ENCODE measurements at places on chromosomes 12 and 14.

- no peak for DNase-seq
Observed at GRCh38 chr12:42481368-42481767, 108.2 kb downstream of the PRICKLE1 start.

- DNase-seq: no peak
Observed at GRCh38 chr14:101353422-101353821, 207.9 kb upstream of the DIO3 start.

DNA sequence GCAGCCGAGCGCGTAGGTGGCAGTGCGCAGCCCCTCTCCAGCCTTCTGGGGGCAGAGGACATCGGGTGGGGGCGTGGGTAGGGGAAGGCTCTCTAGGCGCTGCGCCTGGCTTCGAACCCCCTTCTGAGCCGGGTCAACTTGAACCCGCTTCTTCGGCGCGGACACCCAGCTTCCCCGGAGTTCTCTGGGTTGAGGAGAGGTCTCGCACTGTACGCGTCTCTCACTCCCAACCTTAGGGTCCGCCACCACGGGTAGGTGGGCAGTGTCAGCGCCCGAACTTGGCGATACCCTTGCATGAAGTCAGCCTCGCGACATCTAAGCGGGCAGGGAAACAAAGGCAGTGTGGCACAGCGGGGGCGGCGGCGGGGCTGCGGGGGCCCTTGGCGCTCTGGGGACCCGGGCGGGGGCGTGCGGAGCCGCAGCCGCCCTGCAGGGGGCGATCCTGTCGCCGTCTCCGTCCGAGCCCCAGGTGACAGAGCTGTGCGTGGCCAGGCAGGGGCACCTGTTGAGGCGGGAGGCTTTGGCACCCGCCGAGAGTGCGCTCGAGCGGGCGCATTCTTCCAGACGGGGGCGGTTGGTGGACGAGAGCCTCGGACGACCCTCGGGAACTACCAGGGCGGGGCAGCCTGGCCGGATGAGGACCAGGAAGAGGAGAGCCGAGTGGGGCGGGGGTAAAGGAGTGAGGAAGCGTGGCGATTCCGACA lies 1.1 kb downstream of the GALNT16 start:
- no peak for DNase-seq

DNA sequence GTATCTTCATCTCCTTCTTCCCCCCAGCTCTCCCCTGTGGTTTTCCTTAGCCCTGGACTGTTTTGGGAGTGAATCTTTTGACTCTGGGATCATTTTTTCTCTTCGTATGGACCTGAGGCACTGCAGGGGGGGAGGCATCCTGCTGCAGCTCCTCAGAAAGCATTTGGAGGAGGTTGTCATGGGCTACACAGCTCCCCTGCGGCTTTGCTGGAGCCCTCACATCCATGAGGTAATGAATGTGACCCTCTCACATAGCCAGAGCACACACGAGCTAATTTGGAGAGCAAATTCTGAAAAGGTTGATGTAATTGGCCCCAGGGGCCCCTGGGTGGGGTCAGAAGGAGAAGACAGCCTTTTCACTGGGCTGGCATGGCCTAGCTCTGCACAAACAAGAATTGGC lies 110.9 kb downstream of the PAH start:
- no peak for DNase-seq

GRCh38 chr12:104359216-104359615 lies 55.7 kb downstream of the EID3 start:
- DNase-seq: no peak

DNA sequence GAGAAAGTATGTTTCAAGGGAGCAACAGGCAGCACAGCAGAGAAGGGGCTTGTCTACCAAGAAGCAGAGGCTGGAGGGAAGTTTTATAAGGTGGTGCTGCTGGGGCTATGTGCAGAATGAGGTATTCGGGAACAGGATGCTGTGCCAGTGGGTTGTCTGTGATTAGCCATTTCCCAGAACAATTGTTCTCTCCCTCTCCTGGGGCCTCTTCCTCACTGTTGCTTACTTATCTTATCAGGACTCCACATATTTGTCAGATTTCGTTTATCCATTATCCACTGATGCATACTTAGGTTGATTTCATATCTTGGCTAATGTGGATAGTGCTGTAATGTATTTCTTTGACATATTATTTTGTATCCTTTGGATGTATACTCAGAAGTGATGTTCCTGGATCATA lies 195.1 kb upstream of the RTL1 start:
- DNase-seq: peak; percentile 68

DNA sequence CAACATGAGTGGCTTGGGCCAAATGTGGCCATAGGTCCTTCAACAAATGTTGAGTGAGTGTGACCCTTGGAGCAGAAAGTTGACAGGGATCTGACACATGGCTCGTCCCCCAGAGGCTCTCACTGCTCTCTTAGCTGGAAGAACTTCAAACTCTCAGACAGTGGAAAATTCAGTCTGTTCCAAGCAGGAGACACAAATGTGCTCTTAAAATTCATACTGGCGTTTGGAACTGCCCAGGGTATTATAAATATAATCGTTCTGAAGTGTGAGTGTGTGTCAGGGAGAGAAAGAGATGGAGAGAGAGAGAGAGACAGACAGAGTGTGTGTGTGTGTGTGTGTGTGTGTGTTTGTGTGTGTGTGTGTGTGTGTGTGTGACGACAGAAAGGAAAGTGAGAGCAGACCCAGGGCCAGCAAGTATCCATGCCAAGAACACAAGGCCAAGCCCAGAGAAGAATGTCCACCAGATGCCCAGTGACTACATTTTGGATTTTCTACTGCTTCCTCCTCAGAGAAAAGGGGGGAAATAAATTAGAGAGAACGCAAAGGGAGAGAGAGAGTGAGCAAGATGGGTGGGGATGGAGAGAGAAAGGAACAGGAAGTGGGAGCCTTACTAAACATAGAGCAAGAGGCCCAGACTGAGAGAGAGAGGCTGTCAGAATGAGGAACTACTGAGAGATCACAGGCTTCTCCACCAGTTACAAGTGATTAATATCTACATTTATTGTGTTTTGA lies 193.6 kb upstream of the NUDT4 start:
- DNase-seq: no peak

GRCh38 chr12:14959463-14959862 lies 1.9 kb downstream of the ARHGDIB start:
- no peak for DNase-seq

- DNase-seq: no peak
Observed at GRCh38 chr12:32261638-32262037, 137.7 kb upstream of the FGD4 start.

DNA sequence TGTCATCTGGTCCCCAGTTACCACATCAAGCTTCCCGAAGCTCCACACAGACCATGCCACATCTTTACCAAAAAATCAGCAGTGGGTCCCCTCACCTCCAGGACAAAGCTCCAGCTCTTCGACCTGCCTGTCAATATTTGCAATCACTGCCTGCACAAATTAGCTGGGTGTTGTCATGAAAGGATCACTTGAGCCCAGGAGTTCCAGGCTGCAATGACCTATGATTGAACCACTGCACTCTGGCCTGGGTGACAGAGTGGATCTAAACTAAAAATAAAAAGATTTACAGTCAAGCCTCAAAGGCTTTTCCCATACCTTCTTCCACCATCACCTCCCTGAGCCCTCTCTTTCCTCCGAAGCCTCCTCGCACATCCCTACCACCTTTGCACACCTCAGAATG lies 7.2 kb downstream of the CD4 start:
- no peak for DNase-seq

DNA sequence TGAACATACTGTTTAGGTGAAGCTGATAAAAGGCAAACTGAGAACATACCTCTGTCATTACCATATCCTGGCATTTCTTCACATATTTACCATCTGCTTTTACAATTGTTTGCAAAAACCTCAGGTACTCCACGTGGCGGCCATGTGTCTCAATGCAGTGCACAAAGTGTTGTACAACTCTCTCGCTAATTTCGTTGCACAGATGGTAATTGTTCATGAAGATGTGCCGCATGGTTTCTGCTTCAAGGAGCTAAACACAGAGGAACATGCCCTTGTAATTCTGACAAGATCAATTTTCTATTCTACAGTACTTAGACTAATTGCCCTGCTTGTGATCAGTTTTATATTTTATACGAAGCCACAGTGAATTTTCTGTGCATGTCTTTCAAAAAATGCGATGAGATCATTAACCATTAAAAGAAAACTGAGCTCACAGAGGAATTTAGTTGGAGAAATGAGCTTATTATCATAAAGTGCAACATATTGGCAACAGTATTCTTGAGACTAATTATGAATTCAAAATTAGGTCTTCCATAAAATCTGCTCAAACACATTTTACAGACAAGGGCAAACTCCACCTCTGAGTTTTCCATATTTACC lies 233.8 kb downstream of the ITPR2 start:
- DNase-seq: no peak

DNA sequence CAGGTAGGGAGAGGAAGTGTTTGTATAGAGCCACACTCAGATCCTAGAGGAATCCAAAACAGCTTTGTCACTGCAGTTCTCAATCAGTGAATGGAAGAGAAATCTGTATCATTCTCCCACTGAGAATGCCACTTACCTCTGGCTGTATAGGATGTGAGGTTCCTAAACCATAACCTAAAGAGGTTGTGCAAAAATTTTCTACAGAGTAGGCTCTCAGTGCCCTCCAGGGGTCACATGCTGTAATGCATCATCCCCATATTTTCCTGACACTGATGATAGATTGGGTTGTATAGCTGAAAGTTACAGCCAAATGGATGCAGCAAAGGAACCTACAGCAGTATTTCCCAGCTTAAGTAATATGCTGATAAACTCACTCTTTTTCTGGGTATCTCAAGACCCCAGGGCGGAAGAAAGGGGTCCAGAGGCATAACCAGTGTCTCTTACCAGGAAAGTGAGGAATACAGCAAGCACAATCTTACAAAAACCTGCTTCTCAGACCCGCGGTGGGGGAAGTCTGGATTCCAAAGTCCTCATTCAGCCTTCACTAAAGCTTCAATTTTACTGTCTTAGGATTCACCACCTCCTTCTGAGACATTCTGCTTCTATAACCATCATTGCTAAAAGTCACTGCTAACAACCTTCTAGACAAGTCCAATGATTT lies 3.8 kb downstream of the BCDIN3D start:
- peak; percentile 37 for DNase-seq

- no peak for DNase-seq
Observed at GRCh38 chr12:32949815-32950214, 53.2 kb upstream of the PKP2 start.

DNA sequence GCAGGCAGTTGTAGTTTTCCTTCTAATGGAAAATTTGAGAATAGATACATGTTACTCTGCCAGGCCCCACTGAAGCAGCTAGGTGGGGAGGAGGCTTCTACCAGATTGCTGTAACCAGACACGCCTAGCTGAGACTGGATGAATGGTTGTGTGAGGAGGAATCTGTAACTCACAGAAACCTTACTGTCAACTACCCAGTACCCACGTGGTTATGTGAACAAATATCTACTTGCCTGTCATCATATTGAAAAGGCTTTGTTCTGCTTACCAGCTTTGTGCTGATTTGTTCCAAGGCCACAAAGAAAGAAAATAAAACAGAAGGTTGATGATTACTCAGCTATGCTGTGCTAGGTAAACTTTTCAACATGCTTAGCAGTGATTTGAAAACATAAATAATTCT lies 167.2 kb downstream of the CAPZA3 start:
- DNase-seq: no peak

DNA sequence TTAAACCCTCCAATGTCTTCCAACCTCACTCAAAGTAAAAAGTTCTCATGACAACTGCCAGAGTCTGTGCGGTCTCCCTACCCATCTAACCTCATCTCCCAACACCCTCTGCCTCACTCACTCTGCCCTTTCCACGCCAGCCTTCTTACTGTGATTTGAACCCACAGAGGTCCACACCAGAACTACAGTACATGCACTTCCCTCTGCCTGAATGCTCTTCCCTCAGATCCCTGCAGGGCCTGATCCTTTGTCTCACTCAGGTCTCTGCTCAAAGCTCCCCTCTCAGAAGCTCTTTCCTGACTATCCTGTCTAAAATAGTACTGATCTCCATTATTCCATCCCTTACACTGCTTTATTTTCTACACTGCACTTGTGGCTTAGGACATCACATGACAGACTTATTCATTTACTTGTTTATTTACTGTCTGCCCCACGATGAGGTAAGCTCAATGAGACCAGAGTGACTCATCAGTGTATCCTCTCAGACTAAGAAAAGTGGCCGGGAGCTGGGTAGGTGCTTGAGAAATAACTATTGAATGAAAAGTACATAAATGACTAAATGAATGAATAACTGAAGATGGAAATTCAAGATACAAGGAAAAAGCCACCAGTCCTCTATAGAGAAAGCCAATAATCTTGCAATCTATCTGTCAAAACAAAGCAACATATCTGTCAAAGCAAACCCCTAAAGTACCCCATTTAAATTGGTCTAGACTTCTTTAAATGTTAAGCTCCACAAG lies 17.1 kb downstream of the POMT2 start:
- DNase-seq: peak; percentile 76

- DNase-seq: no peak
Observed at GRCh38 chr12:25394025-25394424, 143.3 kb upstream of the KRAS start.

- DNase-seq: no peak
Observed at GRCh38 chr14:101628975-101629374, 67.7 kb downstream of the DIO3 start.

Data from NCI-H226 (cell line).